ENCODE measurements at places on chromosomes 1 and 21.

DNA sequence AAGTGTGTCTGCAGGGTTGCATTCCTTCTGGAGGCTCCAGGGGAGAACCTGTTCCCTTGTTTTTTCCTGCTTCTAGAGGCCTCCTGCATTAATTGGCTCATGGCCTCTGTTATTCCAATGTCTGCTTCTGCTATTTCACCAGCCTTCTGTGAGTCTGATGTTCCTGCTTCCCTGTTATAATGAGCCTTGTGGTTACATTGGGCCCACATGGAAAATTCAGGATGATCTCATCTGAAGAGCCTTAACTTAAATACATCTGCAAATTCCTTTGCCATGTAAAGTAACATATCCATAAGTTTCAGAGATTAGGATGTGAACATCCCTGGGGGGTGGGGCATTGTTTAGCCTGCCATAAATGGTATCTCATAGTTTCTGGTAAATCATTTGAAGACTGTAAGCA is 181.1 kb downstream of the RWDD3 start:
- no peak for DNase-seq

DNA sequence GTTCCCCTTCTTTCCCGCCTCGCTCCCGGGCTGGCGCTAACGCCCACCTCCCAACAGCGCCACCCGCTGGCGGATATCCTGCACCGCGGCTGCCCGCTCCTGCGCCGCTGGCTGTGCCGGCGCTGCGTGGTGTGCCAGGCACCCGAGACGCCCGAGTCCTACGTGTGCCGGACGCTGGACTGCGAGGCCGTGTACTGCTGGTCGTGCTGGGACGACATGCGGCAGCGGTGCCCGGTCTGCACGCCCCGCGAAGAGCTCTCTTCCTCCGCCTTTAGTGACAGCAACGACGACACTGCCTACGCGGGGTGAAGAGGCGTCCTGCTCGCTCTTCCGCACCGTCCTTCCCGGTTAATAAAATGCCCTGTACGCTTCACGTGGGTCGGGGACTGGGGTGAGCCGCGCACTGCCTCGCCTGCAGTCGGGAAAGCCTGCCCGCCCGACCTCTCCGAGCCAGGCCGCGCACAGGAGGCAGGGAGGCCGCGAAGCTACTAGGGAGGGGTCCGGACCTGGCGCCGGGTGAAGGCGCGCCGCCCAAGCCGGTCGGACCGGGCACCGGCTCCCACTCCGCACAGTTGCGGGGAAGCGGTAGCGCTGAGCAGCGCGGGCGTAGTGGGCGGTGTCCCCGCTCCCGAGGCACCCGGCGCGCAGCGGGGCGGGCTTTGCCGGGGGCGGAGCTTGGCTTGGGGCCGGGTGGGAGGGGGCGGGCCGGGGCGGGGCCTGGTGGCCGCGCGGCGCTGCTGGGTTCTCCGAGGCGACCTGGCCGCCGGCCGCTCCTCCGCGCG is at the start of gene ADAM15:
Gene ADAM15, plus strand, starts transcription at position 757 of the 782 bp plus-strand sequence. CDS start 71 bp downstream, outside the sequence.
- peak; percentile 98 for DNase-seq

DNA sequence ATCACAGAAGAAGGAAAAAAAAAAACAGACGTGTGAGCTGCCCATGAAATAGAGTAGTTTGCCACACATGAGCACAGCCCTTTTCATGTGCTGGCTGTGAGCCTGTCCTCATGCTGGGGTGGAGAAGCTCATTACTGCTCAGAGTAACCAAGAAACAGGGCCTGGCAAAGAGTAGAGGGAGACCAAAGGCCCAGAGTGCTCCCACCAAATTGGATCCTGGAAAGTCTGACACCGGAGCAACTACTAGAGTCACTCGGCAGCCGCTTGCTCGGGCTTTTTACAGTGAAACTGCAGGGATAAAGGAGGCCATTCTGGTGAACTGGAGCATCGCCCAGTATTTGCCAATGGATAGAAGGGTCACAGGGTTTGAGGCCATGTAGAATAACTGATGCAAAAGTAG is 64.4 kb upstream of the BARHL2 start:
- no peak for DNase-seq

- peak; percentile 15 for DNase-seq
Measured at GRCh38 chr1:178725466-178726086, 532 bp downstream of the RALGPS2 start.

DNA sequence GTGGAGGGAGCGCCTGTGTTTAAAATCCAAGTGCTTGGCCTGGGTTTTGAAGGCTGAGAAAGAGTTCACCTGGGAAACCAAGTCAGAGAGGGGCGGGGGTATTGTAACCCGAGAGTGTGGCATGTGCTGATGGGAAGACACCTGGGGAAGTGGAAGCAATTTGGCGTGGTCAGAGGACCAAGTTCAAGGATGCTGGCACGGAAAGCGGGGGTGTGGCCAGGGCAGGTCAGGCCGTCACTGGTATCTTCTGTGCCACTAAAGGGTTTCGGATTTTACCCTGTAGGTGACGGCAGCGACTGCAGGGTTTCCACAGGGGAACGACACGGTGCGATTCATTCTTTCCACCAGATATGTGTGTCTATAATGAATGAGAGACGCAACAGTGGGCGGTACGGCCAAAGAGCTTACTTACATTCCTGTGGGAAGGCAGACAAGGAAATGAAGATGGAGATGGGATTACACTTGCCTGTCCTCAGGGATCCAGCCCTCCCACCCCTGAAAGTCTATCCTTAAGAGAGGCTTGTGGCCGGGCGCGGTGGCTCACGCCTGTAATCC is 31.3 kb downstream of the CA6 start:
- DNase-seq, result no peak

DNA sequence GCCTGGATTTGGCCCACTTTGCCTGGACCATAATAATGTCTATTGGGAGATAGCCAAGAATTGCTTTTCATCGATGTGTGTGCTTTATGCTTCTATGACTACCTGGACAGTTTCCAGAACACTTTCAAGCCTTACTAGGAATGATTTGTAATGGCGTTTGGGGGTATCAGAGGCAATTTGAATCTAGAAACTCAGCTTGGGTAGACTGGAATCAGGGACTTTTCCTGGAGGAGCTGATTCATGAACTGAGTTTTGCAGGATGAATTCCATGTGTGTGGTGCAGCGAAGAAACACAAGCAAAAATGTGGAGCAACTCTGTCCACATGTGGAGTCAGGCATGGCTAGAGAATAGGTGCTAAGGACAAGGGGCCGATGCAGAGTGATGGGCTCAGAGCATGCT is 11.9 kb upstream of the TMEM61 start:
- no peak for DNase-seq

DNA sequence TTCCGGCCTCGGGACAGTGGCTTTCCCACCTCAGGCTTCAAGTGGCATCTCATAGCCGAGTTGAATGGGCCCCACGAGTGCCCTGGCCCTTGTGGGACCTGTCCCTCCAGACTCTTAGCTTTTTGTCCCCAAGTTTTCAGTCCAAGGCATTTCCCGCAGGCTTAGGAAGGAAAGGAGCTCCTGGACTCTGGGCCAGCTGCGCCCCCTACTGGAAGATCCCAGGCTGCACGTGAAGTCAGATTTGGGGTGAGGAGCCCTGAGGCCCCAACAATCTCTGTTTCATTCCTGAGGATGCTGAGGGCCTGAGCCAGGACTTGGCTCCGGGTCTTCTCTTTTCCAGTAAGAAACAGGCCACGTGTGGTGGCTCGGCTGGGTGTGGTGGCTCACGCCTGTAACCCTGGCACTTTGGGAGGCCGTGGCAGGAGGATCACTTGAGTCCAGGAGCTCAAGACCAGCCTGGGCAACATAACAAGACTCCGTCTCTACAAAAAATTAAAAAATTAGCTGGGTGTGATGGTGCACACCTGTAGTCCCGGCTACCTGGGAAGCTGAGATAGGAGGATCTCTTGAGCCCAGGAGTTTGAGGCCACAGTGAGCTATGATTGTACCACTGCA is 67.4 kb downstream of the ARHGEF10L start:
- peak; percentile 58 for DNase-seq

GRCh38 chr1:112033439-112034120 is 44.1 kb upstream of the KCND3 start:
- DNase-seq, result no peak

- DNase-seq, result no peak
Measured at GRCh38 chr1:84286071-84286470, 15.4 kb upstream of the SAMD13 start.

GRCh38 chr1:199723250-199723956 is 304.1 kb upstream of the NR5A2 start:
- no peak for DNase-seq

GRCh38 chr1:208349694-208350330 is 105.6 kb upstream of the PLXNA2 start:
- DNase-seq, result no peak

DNA sequence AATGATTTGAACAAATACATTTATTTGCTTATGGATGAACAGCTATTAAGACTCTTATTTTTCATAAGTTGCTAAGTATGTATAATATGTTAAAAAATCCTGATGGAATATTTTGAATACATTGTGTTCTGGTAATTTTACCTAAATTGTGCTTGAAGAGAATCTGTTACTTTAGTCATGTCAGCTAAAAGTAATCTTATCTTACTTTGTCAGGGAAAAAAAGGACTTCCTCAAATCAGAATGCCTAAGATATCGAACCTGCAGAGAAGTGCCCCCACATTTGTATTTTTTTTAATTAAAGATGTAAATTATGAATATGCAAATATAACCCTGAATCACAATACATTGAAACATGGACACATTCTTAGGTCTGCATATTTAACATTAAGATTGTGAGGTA is 1331.7 kb downstream of the MRPL39 start:
- no peak for DNase-seq

DNA sequence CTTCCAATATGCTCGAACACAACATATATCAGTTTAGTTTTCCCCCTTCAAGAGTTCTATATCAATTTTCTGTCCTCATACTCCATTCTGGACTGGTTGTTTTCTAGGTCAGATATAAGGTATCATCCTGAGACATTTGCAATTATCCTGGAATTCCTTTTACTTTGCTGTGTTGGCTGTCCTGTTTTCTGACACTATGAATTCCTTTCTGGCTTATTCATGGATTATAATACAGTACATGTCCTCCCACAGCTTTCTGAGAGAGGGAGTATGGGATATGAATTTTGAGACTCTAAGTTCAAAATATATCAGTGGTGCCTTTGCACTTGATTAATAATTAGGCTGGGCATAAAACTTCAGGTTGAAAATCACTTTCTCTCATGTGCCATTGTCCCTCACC is 11.9 kb downstream of the PHTF1 start:
- DNase-seq, result no peak

- DNase-seq, result no peak
Measured at GRCh38 chr1:171530676-171531075, 45.3 kb downstream of the PRRC2C start.

DNA sequence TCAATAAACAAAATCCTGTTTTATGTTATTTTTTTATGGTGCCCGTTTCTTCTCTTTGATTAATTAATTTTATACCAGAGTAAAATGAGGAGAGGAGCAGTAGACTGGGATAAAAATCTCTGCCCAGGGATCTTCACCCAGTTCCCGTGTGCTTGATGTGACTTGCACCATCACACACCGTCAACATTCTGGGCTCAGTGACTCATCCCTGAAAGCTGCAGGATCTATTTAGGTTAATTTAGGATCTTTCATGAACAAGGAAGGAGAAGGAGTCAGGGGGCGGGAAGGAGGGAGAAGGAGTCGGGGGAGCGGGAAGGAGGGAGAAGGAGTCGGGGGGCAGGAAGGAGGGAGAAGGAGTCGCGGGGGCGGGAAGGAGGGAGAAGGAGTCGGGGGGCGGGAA is 182.4 kb downstream of the SMYD3 start:
- DNase-seq, result no peak

DNA sequence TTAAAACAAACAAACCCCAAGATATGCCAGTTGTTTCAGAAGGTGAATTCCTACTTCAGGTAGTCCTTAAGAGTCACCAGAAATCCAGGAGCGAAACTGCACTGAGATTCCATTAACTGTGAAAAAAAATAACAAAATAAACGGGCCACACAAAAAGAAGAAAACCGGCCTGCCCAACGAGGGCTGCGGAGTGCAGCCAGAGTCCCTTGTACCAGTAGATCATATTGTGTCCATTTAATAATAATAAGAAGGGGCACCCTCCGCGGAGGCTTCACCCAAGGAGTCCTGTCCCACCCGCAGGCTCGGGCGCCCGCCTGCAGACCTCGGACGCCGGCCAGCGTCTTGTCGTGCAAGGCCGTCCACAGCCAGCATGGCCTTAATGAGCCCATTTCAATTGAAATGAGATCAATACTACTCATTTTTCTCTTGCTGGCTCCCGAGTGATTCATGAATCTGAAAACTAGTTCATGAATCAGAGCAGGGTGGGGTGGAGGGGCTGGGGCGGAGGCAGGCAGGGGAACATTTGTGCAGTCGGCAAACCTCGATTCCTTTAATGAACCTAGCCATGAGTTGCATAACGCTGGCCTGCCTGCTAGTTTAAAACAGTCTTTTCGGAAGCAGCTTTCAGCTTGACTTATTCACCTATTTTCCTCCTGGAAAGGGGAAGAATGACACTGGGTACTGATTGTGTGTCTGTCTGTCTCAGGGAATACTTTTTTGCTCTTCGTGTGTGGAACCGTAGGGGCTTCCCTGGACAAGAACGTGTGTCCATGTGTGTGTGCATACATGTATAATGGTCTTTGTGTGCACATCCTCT is 113.1 kb upstream of the IRF2BP2 start:
- no peak for DNase-seq

Data from GM12892 (cell line).